SK-N-SH (cell line): ENCODE measurements at places on chromosomes 3 and 15. TPM values are rescaled to one million over a fixed set of nuclear protein-coding genes. Genes with fewer than 3 reads are reported as not detected.

DNA sequence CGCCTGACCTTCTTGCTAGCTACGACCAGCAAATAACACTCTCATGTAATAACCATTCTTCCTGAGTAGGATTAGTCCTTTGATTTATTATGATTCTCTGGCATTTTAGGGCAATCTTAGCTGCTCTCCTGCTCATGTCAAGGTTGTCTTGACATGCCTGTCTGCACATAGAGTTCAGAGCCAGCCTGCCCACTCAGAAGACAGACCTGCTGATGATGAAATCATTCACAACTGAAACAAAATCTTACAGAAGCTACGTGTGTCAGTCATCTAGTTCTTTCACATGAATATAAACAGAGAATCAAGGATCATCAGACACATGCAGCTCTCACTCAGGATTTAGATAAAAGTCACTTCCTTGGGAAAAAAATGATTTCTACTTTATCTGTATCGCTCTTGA lies 173.6 kb upstream of the LYSMD4 start:
- no peak for DNase-seq

The TM4SF4 gene
- polyA plus RNA-seq, result 0.08 and 0.10 TPM in 2 replicates

- no peak for DNase-seq
Observed at GRCh38 chr15:57614241-57614640, 22.5 kb downstream of the MYZAP start.

DNA sequence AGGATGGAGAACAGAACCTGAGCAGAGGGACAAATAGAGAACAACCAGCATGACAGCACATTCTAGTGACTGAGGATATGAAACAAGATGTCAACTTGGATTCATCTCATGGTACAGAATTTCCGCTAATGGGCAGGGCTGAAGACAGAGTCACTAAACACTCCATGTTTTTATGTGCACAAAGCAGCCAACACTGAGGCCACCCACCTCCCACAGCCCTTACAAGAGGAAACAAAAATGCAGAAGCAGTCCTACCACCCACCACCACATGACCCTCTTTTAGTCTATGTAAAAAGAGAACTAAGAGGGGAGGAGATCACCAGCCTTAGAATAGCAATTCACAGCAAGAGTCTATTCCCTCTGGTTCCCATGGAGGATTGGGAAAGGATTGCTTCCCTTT lies 131.4 kb upstream of the UBE2E2 start:
- no peak for DNase-seq

The ZNF860 gene
- not detected in 2 replicates for polyA plus RNA-seq

The DNAH1 gene
- 5.1 and 6.7 TPM in 2 replicates for polyA plus RNA-seq

The SAXO2 gene
- polyA plus RNA-seq, result 2.8 and 5.4 TPM in 2 replicates
